NCI-H1105 treated with DMSO at 0.1 percent for 48 hours (cell line): ENCODE measurements at places on chromosomes 16 and 17.

DNA sequence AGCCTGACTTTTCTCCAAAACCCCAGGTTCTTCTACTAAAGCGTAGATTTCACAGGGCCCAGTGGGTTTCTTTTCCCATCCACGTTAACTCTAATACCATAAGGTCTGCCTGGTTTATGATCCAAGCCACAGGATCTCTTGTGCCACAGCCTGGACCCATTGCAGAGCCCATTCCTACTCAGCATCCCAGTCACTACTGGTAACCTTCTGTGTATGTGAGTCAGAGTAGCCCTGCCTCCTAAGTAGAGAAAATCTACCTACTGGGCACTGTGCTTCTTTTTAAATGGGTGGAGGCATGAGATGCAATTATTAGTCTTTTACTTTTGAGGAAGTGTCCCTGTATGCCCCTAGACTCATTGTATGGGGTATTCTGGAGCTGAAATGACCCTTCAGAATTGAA, 13.5 kb downstream of the CCL11 start:
- no peak for DNase-seq

GRCh38 chr16:57178793-57179212, 7.0 kb downstream of the PSME3IP1 start:
- DNase-seq: no peak

DNA sequence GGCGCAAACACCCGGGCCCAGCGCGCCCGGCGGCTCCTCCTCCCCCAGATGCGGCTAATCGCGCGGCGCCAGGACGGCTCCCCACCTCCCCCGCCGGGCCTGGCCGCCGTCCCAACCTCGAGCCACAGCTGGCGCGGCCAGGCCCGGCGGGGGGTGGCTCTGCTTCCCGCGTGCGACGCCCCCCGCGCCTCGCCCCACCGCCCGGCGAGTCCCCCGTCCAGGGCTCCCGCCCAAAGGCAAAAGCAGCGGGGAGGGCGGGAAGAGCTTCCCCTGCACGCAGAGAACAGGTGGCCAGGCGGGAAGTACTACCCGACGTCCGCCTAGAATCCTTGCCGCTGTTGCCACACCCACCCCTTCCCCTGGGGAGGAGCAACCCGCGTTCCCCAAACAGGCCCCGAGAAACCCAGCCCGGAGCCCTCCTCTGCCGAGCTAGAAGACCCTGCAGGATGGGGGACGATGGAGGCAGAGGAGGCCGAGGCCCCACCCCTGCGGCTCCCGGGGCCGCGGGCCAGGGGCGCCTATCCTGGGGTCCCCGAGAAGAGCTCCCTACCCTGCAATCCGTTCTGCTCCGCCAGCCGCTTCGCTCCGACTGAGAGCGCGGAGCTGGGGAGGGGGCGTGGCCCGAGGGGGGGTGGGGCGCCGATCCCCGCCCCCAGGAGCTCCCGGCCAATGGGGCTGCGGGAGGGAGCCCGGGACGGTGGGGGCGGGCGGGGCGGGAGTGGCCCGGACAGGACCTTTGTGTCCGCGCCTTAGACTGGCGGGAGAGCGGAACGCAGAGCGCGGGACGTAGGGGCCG, at the start of gene CARHSP1:
TSS of gene CARHSP1 (minus strand) at position 591 of the 796 bp plus-strand sequence. CDS start 9,678 bp downstream, outside the sequence.
- DNase-seq: peak; percentile 79

GRCh38 chr17:82810644-82811430, 29.0 kb downstream of the ZNF750 start:
- DNase-seq: no peak

- DNase-seq: no peak
Measured at GRCh38 chr17:50219342-50219741, 17.9 kb upstream of the COL1A1 start.

- DNase-seq: no peak
Measured at GRCh38 chr17:35079547-35080423, 16.3 kb upstream of the RFFL start.

DNA sequence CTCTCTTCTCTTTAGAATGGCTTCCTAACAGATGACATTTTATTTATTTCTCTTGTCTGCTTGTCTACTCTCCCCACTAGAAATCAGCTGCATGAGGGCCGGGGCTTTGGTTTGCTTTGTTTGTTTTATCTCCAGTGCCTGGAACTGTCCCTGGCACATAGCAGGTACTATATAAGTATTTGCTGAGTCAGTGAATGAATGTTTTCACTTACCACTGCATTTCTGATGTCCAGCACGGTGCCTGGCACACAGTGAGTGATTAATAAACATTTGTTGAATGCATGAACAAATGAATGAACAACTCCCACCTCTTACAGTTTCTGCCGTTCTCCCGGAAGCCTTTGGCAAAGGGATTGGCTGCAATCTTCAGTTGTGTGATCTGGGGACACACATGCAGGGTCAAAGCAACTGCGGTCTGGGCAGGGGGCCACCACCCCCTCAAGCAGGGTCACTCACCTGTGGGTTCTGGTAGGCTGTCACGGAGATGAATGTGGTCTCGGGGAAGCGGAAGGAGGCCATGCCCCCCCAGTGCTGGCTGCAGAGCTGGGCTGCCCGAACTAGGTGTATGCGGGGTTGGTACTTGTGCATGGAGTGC, 3.4 kb downstream of the TBX6 start:
- DNase-seq: no peak

- DNase-seq: peak; percentile 62
Measured at GRCh38 chr17:60392845-60393702, 1.1 kb upstream of the USP32 start.

DNA sequence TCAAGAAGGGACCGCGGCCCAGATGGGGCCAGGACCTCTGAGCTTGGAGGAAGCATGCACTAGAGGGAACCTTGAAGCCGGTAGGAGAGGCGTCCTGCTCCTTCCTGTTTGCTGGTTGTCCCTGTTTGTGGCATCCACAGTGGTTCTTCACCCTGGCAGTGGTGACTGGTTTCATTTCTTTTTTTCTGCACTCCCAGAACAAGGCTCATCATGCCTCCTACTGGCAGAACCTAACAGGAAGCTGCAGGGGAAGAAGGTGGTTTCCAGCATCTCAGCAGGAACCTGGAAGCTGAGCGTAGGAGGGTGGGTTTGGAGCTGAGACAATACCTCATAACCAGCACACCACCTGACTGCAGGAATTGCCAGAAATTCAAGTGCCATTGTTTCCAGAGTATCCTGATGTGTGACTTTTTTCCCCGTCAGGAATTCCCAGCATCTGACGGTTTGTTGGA, 5.8 kb downstream of the TMEM231 start:
- DNase-seq: no peak

DNA sequence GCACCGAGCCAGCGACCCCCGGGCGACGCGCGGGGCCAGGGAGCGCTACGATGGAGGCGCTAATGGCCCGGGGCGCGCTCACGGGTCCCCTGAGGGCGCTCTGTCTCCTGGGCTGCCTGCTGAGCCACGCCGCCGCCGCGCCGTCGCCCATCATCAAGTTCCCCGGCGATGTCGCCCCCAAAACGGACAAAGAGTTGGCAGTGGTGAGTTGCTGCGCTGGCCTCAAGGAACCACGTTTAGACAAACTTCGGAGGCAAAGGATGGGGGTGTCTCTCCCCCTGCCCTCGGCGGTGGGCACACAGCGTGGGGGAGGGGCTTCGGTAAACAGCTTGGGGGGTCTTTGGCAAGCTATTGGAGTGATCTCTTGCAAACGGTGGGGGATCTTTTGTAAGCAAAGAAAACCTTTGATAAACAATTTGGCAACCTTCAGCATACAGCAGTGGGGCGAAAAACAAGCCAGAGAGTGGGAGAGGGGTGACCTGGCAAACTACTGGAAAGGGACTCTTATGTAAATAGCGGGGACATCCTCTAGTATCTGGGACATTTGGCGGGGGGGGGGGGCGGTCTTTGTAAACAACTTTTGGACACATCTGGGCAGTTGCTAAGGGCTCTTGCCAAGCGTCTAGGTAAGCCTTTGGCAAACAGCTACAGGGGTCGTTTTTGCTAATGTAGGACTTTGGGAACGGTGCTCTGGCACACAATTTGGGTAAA, 587 bp downstream of the MMP2 start:
- peak; percentile 56 for DNase-seq

DNA sequence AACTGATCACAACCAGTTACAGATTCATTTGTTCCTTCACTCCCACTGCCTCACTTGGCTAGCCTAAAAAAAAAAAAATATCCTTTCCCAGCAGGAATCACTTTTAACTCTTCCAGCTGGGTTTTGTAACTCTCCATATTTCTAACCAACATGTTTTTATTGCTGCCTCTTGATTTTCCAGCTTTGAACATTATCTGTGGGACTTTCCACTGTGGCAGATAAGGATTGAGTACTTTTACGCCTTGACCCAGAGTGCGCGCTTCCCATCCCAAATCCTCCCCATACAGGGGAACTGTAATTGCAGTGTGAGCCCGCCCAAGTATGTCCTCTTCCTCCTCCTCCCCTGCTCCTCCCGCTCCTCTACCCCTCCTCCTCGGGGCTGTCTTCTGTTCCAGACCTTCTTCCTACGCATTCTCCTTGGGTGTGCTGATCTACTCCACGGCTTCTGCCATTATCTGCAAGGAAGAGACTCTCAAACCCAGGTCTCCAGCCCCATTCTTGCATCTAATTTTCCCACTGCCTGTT, 43.4 kb downstream of the CYB5D2 start:
- DNase-seq: no peak

- no peak for DNase-seq
Measured at GRCh38 chr17:48392857-48393256, 37.2 kb downstream of the SKAP1 start.

DNA sequence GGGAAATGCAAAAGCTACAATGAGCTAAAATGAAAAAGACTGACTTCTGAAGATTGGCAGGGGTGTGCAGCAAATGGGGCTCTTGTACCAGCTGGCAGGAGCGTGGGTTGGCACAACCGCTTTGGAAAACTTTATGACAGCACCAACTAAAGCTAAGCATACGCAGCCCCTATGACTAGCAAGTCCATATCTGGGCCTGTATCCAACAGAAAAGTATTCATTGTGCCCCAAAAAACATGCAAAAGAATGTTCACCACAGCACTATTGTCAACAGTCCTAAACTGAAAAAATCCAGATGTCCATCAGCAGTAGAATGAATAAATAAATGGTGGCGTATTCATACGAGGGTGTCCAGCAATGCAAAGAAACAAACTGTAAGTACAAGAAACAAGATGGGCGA, 22.6 kb upstream of the ITGA3 start:
- no peak for DNase-seq

DNA sequence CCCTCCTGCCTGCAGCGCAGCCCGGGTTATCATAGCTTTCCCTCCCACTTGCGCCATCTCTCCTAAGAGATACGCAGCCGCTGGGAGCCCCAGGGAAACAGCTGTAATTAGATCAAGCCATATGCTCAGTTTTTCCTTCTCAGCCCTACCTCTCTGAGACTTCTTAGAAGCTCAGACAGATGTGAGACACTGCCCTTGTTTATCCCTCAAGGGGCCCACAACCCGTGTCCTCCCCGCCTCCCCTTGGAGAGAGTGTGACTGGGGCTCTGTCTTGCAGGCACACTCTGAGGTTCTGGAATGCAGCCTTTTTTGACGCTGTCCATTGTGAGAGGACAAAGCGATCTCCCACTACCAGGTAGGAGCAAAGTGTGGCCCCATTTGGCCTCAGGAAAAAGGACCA, 31.2 kb downstream of the CIBAR2 start:
- no peak for DNase-seq

DNA sequence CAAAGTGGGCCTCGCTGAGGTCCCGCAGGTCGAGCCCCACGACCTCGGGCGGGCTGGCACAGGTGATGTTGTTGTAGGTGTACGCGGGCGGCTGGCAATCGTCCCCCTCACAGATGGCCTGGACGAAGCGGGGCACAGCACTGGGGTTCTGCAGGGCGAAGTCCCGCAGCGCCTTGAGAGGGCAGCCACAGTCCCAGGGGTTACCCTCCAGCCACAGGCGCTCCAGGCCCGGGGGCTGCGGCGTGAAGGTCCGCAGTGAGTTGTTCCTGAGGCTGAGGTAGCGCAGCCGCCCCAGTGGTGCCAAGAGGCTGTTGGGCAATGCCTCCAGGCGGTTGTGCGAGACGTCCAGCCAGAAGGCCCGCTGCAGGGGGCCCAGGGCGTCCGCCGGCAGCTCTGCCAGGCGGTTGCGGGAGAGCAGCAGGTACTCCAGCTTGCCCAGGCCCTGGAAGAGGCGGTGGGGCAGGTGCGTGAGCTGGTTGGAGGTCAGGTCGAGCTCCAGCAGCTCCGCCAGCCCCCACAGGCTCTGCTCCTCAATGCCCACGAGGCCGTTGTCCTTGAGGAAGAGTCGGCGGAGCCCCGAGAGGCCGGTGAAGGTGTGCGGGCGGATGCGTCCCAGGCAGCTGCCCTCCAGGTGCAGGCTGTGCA, 2.8 kb downstream of the IGFALS start:
- no peak for DNase-seq

GRCh38 chr17:77459018-77459755, 318.4 kb downstream of the SEC14L1 start:
- DNase-seq: no peak

GRCh38 chr16:90009172-90009899, 9.9 kb downstream of the DBNDD1 start:
- no peak for DNase-seq

DNA sequence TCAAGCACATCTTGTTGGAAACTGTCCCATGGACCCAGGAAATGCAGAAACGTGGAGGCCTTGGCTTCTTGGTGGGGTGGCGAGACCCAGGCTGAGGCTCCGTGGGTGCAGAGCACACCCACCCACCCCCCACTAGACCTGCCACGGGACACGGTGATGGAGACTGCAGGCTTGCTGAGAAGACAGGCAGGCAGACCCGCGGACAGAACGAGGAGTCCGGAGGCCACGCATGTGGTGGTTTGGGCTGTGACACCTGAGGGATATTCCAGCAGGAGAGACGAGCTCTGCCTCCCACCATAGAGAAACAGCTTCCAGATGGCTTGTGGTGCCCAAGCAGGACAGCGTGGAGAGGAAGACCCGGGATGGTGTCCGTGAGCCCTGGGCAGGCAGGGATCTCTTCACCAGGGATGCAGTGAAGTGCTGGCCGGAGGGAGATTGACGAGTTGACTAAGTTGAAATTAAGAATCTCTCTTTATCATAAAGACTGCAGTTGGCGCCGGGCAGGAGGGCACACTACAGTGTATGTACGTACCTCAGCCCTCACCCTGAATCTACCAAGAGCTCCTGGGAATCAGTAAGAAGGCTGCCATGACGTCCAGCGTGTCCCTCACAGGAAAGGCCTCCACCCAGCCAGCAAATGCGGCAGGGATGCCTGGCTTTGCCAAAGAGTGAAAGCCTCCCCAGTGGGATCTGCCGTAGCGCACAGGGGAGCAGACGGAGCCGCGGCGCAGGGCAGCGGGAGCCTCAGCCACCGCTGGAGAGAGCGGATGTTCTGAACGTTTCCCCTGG, 8.2 kb downstream of the UBE2I start:
- no peak for DNase-seq

DNA sequence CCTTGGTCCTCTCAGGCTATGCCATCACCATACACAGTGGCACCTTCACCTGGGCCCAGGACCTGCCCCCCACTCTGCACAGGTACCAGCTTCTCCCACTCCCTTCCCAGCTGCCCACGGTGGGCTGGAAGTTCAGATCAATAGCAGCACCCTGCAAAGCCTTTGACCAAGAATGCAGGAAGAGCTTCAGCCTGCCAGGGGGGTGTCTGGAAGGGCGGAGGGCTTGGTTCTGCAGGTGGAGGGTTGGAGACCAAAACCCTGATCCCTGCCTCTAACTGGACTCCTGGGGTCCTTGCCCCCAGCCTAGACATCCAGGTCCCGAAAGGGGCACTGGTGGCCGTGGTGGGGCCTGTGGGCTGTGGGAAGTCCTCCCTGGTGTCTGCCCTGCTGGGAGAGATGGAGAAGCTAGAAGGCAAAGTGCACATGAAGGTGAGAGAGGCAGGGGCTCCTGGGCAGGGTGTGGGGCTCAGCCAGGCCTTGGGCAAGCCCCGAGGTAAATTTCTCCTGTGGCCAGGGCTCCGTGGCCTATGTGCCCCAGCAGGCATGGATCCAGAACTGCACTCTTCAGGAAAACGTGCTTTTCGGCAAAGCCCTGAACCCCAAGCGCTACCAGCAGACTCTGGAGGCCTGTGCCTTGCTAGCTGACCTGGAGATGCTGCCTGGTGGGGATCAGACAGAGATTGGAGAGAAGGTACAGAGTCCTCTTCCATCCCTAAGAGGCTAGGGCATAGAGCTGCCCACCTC, 34.3 kb downstream of the ABCC3 start:
- no peak for DNase-seq
